ENCODE measurements at places on chromosomes 3 and 15.

DNA sequence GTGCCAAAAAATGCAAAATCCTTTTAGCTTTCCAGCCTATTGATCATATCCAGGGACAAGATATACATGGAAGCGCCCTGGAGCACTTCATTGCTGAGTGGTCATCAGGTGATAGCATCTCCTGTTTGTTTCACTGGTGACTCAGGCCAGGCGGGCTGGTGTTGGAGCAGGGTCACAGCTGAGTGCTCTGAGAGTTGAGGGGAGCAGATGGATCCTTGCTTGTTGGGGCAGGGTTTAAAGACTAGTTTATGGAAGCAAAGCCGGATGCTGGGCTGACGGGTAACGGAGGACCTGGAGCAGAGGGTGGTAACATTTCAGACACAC is 405.0 kb upstream of the TPM1 start:
- no peak for DNase-seq

DNA sequence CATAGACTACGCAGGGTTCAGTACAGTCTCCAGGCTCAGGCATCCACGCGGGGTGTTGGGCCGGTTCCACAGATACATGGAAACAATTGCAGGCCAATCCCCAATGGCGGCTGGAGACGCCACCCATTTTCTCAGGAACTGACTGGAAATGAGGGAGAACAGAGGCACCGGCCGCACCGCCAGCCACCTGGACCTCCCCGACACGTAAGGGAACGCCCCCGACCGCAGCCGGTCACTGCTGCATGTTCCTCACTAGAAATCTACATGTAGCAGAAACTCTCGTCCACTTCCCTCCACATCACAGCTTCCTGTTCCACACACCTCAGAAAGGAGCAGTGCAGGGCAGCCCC is 29.2 kb downstream of the CYFIP1 start:
- DNase-seq, result no peak

DNA sequence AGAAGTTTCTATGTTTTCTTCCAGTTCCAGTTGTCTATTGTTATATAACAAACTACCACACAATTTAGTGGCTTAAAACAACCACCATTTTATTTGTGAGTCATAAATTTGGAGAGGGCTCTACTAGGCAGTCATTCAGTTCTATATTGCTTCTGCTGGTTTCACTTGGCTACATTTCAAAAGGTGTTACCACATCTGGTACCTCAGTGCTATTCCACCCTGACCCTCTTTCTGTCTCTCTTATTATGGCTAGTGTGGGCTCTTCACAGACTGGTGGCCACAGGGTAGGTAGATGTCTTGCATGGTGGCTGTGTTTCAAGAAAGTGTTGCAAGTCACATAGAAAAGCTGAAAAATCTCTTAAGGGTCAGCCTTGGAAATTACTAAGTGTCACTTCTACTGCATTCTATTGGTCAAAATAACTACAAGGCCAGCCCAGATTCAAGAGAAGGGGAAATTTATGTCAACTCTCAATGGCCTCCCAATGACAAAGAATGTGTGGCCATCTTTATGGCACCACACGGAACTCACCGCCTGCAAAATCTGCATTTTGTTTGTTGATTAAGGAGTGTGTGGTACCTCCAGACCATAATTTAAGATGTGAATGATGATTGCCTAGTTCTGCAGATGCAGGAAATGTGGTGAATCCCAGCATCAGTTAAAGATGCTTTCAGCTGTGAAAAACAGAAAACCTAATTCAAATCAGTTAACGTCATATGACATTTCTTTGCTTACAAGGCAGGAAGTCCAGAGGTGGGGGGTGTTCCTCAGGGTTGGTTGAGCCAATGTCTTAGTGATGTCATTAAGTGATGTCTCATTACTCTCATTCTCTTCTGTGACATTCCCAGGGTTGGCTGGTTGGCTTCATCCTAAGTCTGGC is 105.8 kb upstream of the RASGRP1 start:
- DNase-seq, result no peak

DNA sequence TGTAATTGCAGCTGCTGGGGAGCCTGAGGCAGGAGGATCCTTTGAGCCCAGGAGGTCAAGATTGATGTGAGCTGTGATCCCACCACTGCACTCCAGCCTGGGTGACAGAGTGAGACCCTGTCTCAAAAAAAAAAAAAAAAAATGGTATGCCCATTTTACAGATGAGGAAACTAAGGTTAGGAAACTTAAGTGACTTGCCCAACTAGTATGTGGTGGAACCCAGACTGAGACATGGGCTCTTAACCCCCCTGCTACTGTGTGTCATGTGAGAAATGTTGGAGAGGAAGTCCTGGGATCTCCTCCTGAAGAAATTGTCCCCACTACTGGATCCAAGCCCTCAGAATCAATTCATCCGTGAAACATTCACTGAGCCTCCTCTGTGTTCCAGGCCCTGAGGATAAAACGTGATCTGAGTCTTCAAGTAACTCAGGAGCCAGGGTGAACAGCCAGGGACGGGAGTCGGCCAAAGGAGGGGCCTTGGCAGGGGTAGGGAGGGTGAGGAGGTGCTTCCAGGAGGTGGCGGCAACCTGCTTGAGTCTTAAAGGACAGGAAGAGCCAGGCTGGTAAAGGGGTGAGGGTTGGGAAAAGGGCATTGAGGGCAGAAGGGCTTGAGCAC is 19.6 kb upstream of the RNU6-1 start:
- DNase-seq, result no peak

- no peak for DNase-seq
Measured at GRCh38 chr3:58266577-58266976, 29.0 kb downstream of the ABHD6 start.

- DNase-seq, result no peak
Measured at GRCh38 chr3:130341388-130341787, 4.1 kb upstream of the COL6A5 start.

GRCh38 chr3:114212646-114213045 is 24.7 kb downstream of the ZNF80 start:
- no peak for DNase-seq

DNA sequence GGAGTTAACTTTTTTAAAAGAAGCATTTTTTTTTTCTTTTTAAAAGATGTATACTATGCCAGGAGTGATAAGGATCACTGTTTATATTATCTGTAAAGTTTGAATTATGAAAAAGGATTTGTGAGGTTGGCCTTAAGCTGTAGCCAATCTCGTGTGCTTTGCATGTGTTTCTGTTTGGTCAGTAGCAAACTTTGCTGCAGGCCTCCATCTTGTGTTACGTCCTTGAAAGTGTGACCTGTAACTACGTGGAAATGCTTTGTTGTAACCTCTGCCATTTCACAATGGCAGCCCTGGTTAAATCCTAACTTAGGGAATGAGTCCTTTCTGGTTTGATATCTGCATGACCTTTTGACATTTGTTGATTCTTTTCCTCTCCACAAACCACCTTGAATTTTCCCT is 1345.6 kb downstream of the NSUN3 start:
- no peak for DNase-seq

GRCh38 chr3:169147238-169148008 is 516.1 kb downstream of the MECOM start:
- peak; percentile 66 for DNase-seq

DNA sequence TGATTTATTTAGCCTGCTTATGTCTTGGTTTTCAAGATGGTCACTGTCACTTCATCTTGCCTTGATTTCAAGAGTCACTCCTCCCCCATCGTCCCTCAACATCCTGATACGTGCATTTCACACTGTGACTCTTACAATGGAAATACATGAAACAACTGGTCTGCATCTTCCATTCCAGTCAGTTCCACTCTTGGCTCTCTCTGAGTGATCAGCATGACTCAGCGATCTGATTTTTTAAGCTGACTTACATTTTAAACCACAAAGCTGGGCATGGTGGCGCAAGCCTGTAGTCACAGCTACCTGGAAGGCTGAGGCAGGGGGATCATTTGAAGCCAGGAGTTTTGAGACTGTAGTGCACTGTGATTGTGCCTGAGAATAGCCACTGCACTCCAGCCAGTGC is 271.2 kb upstream of the ROPN1 start:
- no peak for DNase-seq

GRCh38 chr15:39784638-39785037 is 2.0 kb upstream of the FSIP1 start:
- DNase-seq, result no peak

DNA sequence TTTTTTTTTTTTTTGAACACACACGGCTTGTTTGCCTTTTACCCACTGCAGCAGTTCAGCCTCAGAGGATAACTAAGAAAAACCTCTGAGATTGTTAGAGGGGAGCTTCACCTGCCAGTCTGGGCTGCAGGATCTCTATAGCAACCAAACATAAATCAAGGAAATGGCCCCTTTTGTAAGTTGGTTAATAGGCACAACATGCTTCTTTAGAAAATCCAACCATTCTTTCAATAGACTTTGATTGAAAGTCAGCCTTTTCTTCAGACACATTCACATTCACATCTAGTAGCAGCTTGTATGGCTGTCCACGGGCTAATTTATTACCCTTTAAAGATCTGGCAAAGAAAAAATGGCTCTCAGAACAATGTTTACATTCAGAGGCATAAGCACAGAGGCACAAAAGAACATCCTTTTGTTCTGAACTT is 136.6 kb upstream of the RARB start:
- DNase-seq, result peak; percentile 62

GRCh38 chr15:101481917-101482525 is 7.5 kb downstream of the PCSK6 start:
- DNase-seq, result no peak

GRCh38 chr3:87503900-87504498 is 227.6 kb upstream of the POU1F1 start:
- peak; percentile 41 for DNase-seq

GRCh38 chr15:80317389-80318182 is 65.6 kb upstream of the CTXND1 start:
- DNase-seq, result no peak

DNA sequence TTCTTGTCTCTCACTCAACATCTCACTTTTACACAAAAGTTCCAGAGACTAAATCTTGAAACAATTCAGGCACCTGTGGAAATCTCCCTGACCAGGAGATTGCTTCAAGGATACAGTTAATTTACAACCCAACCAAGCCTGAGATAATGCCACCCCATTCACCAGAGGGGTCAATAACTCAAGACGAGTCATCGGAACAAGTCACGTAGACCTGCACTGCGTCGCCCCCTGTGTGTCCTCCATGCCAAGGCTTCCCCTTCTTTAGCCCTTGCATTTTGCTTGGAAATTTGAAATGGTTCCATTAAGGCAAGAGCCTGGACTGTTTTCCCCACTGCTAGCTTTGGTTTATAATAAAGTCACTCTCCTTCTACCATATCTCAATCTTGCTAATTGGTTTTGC is 129.0 kb upstream of the NEO1 start:
- DNase-seq, result no peak

GRCh38 chr3:193129607-193130006 is 111.4 kb upstream of the PLAAT1 start:
- DNase-seq, result no peak

GRCh38 chr3:122661633-122662032 is 19.0 kb upstream of the PARP14 start:
- no peak for DNase-seq

- DNase-seq, result no peak
Measured at GRCh38 chr3:196599734-196600128, 31.3 kb downstream of the FBXO45 start.

DNA sequence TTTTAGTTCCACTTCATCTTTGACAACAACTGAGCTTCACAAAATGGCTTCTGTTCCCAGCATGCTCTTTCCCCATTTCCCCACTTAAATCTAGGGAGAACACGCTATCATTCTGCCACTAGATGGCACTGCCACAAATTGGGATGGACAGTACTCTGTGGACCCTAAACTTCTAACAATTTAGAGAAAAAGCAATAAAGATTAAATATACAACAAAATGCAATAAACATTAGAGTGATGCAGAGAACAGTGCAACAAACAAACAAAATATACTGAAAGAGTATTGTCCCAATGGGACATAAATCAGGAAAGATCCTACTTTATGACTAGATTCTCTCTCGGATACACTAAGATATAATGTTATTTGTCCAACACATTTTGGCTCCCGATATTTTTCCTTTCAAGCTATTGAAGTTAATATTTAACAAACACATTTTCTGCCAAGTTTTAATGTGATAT is 169.7 kb upstream of the TMCO5A start:
- DNase-seq, result peak; percentile 35

DNA sequence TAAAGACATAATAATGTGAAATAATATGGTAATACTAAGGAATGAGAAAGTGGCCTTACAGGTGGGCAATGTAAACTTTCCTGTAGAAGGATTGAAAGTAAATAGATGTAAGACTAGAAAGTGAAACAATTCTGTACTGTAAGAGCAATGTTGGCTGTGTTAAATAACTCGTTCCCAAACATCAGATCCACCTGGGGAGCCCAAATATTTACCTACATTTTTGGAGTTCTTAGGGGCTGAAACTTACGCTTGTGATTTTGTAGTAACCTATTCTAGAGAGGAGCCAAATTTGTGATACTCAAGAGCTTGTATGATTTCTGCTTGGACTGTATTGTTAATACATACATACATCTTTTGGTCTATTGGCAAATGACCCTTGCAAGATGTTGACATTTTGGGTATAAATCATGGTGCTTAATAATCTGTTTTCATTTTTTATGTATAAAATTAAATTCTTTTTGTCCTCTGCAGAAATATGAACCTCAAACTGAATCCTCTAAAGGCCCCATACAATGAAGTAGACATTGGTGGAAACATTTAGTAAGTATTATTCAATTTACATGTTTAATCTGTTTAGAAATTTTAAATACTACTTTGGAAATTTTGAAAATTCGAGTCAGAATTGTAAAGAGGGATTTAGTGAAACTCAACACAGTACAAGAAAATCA is 8.5 kb upstream of the CHD2 start:
- DNase-seq, result no peak

DNA sequence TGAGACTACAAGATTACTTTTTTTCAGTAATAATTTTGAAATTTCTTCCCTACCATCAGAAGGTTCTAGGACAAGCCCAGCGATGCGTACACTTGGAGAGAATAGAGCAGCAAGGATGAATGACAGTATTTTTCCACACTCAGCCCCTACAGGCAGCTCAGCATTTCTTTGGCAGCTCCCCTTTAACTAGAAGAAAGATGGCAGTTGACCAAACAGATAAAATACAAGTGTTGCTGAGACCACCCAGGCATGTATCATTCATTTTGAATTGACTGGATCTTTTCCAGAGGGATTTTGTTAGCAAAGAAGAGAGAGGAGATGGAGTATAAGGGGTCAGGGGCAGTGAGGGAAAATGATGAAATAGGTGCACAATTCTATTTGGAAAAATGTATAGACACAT is 761.3 kb downstream of the AGBL1 start:
- DNase-seq, result no peak

- DNase-seq, result no peak
Measured at GRCh38 chr15:93126148-93126547, 37.1 kb upstream of the RGMA start.

GRCh38 chr3:44342176-44342790 is 3.7 kb downstream of the TCAIM start:
- DNase-seq, result peak; percentile 61

All from renal pelvis (tissue), 12 donors.